ENCODE measurements at places on chromosomes 11 and 22.
A peak's percentile ranks its signal among the peaks of the same experiment; 100 is the strongest.

DNA sequence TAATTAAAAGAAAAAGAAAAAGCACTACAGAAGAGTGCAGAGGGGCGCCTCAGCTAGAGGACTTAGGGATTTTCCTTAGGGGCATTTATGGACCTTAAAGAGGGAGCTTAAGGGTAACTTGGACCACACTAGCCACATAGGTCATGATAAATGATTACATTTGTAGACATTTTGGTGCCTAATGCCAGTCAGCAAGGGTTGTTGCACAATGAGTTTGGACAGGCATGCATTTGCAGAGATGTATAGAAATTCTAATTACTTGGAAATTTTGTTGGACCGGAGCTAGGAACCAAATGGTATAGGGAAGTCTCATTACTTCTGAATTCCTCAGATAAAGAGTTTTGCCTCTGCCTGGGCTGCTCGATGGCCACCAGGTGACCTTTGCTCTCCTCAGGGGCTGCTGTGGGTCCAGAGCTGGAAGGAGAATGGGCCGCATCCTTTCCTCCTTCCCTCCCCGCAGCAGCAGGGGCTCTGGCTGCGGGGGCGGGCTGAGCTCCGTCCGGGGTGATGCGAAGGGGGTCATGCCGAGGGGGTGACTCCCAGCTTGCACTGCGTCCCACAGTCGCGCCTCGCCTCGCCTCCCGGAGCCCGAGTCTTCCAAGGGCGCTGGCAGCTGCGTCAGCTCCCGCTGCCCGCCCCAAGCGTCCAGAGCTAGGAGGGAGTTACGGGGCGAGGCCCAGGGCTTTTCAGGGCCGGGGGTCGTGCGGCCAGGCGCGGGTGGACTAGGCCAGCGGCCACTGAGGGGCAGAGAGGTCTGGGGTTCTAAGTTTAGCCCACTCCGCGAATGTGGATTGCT, 20.3 kb upstream of the MALAT1 start:
- DNase-seq = peak; percentile 25

DNA sequence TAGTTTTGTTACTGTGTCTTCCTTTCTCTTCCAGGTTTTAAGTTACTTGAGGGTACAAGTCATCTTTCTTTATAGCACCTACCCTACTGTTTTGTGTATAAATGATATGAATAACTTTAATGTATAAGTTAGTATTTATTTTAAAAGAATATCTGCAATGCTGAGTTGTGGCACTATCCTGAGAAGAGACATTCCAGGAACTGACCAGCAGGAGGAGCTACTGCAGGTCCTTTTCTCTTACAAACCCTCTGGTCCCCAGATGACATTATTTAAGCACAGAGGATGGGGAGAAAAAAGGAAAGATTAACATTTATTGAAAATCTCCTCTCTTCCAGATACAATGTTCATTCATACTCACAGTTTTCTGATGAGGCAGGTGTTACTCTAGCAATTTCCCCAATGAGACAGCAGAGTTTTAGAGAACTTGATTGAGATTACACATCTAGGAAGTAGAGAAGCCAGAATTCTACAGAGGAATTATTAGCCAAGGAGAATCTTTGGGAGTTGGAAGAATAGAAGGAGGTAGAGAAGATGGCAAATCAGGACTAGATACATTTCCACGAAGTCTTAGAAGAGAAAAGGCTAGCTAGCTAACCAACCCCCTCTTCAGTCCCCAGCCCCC, 541.2 kb upstream of the API5 start:
- peak; percentile 25 for DNase-seq

GRCh38 chr11:102666331-102666957, 39.1 kb downstream of the MMP27 start:
- DNase-seq = no peak

- no peak for DNase-seq
These were observed 9.5 kb downstream of the RBMXL2 start for GRCh38 chr11:7098235-7098832.

GRCh38 chr11:76656571-76657081, 13.9 kb downstream of the LRRC32 start:
- no peak for DNase-seq

DNA sequence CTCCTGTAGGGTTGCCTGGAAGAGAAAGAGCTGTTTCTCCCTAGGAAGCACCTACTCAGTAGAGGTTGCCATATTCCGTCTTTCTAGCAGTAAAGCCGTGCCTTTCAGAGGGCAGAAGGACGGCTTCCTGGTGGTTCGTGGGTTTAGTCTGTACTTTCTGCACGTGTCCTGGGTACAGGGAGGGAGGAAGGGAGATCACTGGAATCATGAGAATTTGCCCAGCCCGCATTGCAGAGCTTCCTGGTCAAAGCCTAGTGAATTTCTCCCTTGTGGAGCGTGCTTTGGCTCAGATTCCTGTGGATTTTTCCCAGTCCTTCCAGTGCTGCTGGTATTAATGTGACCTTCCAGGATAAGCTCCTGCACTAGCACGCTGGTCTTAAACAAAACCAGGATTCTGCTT, 44.9 kb downstream of the GRAMD1B start:
- peak; percentile 95 for DNase-seq

GRCh38 chr11:130473795-130474377, 25.4 kb downstream of the ADAMTS15 start:
- DNase-seq = no peak

- no peak for DNase-seq
These were observed 83.7 kb downstream of the STIM1 start for GRCh38 chr11:3939211-3939610.

GRCh38 chr11:32200136-32200847, 109.4 kb downstream of the RCN1 start:
- DNase-seq = no peak

DNA sequence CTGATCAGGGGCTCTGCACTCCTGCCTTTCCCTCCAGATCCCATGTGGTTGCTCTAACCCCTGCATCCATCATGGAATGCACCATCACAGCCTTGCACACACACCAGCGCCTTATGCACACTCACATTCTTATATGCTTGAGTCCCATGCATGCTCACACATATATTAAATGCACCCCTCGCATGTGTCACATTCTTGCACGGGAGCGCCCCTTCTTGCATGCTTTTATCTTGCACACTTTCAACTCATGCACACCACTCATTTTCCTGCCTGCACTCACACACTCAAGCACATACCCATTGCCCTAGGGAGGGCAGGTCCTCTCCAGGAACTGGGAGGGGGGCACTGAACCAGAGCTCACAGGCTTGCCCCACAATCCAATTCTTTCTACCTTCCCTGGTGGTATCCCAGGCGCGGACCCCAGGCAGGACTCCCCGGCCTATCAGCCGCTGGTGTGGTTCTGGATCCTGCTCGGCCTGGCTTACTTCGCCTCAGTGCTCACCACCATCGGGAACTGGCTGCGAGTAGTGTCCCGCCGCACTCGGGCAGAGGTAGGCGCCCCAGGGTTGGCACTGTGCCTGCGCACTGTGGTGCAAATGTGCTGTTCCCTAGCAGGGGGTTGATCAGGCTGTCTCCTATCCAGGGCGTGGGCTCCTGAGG, 2.3 kb upstream of the CATSPERZ start:
- no peak for DNase-seq

GRCh38 chr11:101835506-101836063, 79.2 kb upstream of the CEP126 start:
- DNase-seq = no peak

DNA sequence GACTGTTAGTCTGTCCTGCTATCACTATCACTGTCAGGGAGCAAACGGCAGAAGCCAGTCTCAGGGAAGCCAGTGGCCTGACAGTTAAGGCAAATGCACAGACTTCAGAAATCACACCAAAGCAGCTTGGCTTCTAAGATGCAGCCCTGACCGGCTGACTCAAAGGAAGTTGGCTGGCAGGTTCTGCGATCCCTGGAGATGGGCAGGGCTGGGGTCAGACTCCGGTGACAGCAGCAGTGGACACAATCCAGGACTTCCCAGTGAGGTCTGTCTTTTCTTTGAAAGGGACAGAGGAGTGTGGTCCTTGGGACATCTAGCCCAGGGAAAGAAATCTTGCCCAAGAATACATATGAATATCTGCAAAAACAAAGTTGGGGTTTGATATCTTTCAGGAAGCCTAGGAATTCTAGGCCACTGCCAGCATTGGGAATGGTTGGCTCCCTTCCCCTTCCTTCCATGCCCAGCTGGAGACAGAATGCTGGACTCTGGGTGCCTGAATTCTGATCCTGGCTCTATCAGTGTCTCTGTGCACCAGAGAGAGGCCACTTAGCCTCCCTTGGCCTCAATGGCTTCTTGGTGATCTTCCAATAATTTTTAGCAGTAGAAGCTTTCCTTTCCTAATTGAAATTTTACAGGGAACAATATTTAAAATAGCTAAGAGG, 108.9 kb downstream of the KIRREL3 start:
- DNase-seq = no peak

DNA sequence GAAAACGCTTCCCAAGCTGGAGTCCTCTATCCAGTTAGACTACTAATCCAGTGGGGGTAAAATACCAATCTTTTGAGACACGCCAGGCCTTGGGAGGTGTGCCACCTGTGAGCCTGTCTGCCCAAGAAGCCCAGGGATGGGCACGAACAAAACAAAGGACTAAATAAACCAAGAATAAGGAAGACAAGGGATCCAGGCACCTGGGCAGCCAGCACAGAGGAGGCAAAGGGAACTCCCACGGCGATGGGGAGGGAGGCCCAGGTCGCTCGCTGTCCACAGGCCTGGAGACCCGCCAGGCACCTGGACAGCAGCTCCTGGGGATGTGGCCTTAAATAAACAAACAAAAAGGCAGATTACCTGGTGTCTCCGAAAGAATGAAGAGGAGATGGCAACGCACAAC, 31.4 kb downstream of the LRFN4 start:
- DNase-seq = no peak

- peak; percentile 82 for DNase-seq
These were observed at the start of gene PRRG4 for GRCh38 chr11:32829680-32830412. TSS of gene PRRG4 (plus strand) at chr11:32829927. CDS start at chr11:32830530, 603 bp downstream.

GRCh38 chr22:50281384-50281760, 11.2 kb upstream of the MAPK11 start:
- no peak for DNase-seq

DNA sequence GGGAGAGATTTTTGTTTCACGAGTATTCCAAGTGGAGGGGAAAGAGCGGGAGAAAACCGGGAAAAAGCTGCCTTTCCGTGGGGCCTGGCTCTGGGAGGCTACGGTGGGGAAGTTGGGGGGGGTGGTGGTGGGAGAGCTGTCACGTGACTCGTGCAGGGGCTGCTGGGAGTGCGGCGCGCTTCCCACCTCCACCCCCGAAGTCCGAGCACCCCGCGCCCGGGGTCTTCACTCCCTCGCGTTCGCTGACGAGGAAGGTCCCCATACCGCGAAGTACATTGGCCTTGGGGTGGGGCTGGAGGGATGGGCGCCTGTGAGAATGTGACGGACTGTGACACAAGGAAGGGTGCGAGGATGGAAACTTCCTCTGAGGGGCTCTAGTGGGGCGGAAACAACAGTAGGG, at the start of gene TEX12:
Gene TEX12, plus strand, starts transcription at position 228 of the 400 bp plus-strand sequence. CDS start 1,897 bp downstream, outside the sequence.
- no peak for DNase-seq

DNA sequence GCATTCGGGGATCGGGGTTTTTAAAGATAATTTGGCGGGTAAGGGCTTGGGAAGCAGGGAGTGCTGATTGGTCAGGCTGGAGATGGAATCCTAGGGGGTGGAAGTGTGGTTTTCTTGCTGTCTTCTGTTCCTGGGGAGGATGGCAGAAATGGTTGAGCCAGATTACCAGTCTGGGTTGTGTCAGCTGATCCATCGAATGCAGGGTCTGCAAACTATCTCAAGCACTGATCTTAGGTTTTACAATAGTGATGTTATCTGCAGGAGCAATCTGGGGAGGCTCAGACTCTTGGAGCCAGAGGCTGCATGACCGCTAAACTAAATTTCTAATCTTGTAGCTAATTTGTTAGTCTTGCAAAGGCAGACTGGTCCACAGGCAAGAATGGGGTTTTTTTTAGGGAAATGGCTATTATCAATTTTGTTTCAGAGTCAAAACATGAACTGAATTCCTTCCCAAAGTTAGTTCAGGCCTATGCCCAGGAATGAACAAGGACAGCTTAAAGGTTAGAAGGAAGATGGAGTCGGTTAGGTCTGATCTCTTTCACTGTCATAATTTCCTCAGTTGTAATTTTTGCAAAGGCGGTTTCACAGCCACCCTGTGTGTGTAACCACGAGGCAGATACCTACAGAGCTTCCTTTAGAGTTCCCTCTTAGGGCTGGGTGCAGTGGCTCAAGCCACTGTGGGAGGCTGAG, 10.2 kb downstream of the SCGB1A1 start:
- no peak for DNase-seq

GRCh38 chr11:134791102-134791501, 379.1 kb upstream of the B3GAT1 start:
- DNase-seq = no peak

- DNase-seq = peak; percentile 92
These were observed 80.8 kb downstream of the ZC3H12C start for GRCh38 chr11:110173811-110174644.

DNA sequence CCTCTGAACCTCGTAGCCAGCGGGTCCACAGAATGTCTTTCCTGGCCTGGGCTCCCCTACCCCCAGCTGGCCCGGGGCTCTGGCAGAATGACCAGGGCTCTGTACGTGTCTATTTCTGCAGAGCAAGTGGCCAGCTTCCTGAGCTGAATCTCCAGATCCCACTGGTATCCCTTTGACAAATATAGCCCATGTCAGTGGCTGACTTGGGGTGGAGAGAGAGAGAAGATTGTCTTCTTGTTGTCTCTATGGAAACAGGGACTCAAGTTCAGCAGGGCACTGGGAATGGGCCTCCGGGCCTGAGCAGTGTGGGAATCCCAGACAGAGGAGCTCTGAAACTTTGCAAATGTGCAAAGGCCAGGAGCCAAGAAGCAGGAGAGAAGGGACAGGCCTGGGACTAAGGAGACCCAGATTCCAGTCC, 33.9 kb downstream of the ANO1 start:
- peak; percentile 6 for DNase-seq

GRCh38 chr11:111204211-111204610, 41.3 kb upstream of the POU2AF2 start:
- DNase-seq = no peak

GRCh38 chr11:29129844-29130243, 887.0 kb downstream of the KCNA4 start:
- peak; percentile 1 for DNase-seq

DNA sequence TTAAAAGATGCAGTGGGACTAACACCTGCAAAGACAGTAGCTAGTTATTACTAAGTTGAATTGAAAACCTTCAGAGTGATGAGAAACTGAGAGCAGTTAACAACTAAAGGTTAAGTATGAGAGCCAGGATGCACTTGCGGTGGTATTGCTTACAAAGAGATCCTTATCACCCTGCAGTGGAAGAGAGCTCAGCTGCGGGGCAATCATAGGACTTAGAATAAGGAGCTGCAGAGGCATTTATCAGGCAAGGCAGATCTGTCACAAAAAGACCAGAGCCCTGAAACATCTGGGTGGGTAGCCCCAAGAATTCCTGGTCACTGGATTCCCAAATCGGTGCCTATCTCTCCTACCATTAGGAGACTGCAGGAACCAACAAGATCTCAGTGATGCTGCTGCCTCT, 34.3 kb upstream of the CFAP300 start:
- peak; percentile 48 for DNase-seq
